WERI-Rb-1 (cell line): ENCODE measurements at places on chromosomes 11 and 22.
A peak's percentile ranks its signal among the peaks of the same experiment; 100 is the strongest.

DNA sequence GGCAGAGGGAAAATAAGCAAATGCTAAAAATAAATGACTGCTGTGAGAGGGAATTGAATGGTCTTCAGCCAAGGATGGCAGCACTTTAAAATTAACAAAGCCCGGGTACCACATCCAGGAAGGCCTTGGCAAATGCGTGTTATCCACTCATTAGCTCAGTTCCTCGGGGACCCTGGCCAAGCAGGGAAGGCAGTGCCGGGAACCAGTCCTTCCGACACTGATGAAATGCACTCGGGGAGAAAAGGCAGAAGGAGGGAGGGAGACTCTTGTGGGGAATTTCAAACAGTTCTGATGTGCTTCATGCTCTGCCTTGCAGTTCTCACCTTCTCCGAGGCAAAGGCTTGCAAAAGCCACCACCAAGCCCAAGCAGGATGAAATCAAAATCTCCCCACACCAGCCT, 38.3 kb downstream of the CLPB start:
- no peak for DNase-seq

DNA sequence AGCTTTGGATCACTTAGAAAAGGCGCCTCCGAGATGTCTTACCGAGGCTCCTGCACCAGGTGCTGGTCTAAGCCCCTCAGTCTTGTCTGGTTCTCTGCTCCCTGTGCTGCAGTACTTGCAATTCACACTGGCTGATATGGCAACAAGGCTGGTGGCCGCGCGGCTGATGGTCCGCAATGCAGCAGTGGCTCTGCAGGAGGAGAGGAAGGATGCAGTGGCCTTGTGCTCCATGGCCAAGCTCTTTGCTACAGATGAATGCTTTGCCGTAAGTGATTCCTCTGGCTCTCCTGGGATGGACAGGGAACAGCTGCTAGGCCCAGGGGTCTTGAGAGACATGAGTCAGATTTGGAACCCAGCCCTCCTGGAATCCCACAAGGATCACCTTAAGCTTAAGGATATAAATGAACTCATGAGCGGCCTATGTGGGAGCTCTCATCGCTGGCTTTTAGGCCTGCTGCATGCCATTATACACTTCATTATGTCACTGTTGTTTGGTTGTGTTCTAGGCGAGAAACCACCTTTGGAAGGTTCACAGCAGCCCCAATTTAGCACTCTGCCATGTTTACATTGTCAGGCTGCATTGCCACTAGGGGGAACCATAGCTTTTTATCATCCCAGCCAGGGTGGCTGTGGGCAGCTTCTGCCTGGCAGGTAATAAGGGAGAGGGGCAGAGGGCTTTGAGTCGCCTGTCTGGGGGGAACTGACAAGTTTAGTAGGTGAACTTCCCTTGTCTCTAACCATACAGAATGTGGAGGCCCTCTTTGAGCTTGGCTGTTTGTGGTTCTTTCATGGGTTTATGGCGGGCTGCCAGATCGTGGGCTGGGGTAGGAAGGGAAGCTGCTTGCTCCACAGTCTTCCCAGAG, 8.5 kb downstream of the ACAD8 start:
- DNase-seq: peak; percentile 48

GRCh38 chr11:36456156-36456555, 53.9 kb downstream of the TRAF6 start:
- no peak for DNase-seq

DNA sequence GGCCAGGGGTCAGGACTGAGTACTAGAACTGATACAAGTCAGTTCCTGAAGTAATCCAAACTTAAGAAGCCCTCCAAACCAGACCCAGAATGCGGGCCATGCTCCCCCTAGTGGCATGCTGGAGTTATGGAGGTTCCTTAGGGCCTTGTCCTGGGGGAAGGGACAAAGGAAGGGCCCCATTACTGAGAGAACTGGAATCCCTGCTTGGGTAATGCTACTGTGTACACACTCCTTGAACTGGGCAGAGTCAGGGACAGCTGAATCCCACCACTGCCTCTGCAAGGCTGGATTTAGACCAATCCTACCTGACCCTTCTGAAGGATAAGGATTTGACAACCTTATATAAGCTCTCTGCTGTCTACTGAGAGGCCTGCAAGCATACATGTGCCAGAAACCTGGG, 97.3 kb upstream of the AKIP1 start:
- peak; percentile 90 for DNase-seq

DNA sequence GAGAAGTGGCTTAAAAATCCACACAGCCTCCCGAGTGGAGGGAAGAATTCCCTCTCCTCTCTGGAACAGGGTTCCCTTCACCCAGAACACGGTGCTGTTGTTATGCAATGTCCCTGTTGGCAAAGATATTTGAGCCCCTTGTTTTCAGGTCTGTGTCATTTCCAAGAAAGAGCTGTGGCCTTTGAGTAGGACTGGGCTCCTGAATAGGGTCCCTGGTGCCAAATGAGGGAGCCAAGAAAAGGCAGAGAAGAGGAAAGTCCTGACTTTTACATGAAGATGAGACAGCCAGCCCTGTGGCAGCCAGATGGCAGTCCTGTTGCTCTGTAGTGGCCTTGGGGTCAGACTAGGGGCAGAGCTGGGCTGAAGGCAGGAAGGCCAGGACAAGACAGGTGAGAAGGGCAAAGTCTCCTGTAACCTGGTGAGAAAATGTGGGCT, 51.2 kb upstream of the ELF5 start:
- peak; percentile 18 for DNase-seq

DNA sequence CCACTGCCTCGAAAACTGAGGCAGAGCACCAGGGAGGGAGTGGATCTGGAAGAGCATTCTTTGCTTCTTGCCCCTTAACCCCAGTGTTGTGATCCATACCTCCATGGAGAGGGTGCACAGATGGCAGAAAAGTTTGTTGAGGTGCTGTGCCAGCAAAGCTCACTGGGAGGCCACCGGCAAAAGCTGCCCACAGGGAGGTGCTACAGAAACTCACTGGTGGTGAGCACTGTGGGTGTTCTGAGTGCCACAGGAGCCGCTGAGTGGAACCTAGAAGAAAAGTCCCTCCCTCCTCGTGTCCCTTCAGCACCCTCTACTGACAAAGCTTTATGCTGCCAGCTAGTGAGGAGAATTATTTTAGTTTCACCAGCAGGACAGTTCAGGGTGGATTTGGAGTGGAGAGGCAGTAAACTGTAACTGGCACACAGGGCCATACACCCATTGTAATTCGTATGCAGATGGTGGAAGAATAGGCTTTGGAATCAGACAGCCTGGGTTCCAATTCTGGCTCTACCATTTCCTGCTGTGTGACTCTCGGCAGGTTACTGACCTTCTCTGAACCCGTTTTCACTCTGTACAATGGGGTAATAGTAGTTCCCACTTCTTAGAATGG, 84.6 kb downstream of the SWAP70 start:
- DNase-seq: peak; percentile 71

- no peak for DNase-seq
These were observed 54.6 kb downstream of the IGLL1 start for GRCh38 chr22:23525510-23525909.

DNA sequence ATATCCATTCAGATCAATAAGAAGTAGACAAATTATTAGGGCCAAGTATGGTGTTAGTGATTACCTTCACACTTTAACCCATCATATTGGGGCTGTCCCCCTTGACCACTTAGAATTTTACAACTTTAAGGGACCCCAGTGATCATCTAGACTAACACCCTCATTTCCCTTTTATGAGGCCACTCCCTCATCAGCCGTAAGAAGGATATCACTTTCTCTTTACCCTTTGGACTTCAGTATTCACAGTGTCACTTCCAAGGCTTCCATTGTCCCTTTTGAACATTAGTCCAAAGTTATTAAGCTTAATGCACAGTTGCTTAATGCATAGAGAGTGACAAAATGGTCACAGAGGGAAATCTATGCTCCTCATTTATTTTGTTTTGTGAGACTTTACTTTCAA, 172.4 kb upstream of the MPPED2 start:
- no peak for DNase-seq

DNA sequence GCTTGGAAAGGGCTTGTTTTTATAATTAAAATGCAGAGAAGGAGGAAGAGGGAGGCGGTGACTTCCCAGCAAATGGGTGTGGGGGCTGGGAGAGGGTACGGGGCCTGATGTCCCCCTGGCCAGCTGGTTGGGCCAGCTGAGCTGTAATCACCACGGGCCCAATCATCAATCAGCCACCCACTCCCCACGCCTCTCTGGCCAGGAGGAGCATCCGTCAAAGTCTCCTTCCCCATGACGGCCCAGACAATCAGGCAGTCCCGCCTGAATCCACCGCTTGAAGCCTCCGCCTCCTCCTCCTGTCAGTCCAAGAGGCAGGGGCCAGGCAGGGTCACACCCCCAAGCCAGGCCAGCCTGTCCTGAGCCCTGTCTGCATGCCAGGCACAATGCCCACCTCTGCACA, 13.3 kb upstream of the CABP7 start:
- DNase-seq: peak; percentile 74
